ENCODE measurements at places on chromosomes 13 and 19. TPM values are rescaled to one million over a fixed set of nuclear protein-coding genes. Genes with fewer than 3 reads are reported as not detected.

F2RL3 gene
- total RNA-seq = 0.27 TPM

DNA sequence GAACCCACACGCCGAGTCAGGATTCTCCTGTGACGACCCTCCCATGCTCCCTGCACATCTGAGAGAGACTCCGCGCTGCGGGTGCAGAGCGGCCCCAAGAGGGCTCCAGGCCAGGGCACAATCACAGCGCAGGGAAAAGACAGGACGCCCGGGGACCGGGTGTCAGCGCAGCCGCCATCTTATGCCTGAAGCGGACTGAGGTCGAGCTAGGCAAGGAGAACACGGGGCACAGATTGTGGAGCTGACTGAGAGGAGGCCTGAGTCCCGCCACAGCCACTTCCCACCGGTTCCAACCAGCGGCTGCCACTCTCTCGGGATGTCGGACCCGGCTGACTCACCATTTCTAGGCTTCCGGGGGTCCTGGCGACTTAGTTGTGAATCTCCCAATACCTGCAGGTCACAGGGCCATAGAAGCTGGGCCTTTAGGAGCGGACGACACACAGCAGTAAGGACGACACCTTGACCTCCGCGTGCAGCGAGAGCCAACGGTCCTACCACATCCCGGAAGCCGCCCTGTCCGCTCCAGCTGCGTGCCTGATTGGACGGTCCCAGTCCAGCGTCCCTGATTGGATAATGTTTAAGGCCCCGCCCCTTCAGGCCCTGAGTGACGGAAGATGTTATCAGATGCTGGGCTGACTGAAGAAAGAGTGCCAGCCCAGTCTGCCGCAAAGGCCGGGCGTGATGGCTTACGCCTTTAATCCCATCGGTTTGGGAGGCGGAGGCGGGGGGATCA, at the start of gene ZNF728:
ZNF728 (minus strand) TSS at position 487 of the 733 bp plus-strand sequence; CDS start at position 341, 146 bp downstream.
- DNase-seq = peak; percentile 84

DNA sequence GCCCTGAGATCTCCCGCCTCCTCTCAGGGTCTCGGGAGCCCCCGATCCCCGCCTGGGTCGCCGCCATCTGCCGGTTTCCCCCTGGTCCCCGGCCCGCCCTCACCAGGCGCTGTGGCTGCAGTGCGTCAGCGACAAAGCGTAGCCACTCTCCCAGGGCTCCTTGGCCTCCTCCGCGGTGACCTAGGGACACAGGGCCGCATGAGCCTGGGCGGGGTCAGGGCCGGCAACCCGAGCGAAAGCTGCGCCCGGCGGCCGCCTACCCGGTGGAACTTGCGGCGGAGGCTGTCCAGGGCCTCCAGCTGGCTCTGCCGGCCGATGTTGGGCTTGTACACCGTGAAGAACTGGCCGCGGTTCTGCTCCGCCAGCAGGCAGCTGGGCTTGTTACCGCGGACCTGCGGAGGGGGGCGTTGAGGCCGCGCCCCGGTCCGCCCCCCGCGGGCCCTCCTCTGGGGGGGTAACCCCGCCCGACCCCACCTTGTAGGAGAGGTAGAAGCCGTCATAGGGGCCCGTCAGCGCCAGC, 5.3 kb downstream of the GPX4 start:
- no peak for DNase-seq

DNA sequence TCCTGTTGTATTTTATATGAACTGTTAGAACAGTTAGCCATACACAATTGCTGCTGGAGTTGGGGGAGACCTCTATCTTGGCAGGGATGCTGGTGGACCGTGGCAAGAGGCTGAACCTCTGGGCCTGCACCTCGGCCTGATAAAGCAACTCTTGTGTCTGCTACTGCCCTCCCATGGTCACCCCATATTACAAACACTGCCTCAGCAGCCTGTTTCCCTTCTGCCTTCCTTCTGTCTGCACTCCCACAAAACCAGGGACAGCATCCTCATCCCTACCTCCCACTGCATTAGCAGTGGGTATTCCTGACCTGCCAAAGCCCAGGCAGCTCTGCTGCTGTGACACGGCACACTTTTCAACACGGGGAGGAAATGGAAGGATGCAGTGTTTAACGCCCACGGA, 456.4 kb downstream of the FGF14 start:
- DNase-seq = no peak

FCHO1 gene
- total RNA-seq = 0.24 TPM

OR10H1 gene
- not detected for total RNA-seq

GRCh38 chr19:30401956-30402355, 29.8 kb downstream of the ZNF536 start:
- DNase-seq = no peak

ZNF69 gene
- total RNA-seq = 3.6 TPM

CARD8 gene
- 34.5 TPM for total RNA-seq

GRCh38 chr13:27112006-27112405, 59.6 kb downstream of the USP12 start:
- DNase-seq = no peak

DNA sequence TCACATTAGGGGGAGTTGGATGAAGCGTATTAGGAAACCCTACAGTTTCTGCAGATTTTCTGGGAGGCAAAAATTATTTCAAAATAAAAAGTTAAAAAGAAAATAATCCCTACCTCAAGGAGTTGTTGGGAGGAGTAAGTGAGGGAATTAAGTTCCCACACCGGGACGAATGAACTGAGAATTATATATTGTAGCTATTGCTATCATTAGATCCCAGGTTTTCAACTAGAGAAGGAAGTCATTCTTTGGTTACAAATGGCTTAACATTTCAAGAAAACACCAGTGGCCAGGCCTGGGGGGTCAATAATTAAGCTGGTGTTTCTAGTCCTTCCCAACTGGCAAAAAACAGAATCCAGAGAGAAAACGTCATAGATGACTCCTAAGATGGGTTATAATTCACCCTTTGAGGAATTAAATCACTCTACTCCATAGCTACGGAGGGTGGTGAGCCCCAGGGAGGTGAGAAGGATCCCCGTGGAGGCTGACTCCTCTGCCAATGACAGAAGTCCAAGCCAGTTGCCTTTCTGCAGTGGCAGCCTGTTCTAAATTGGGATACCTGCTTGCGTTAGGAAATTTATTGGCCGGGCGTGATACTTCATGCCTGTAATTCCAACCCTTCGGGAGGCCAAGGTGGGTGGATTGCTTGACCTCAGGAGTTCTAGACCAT, 1.2 kb upstream of the MYDGF start:
- no peak for DNase-seq

DNA sequence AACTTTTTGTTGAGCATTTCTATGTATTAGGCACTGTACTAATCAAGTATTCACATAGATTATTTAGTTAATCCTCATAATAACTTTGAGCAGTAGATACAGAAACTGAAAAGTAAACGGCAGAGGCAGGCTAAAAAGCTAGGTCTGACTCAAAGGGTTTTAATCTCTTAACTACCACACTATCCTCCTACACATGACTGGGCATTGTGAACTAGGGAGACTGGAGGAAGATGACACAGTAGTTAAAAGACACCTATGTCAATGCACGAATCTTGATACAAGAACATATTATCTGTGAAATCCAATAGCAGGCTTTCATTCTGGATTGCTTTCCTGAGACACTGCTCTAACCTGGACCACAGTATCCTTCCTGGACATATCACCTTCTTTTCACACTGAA, 36.3 kb downstream of the MICU2 start:
- no peak for DNase-seq

DNA sequence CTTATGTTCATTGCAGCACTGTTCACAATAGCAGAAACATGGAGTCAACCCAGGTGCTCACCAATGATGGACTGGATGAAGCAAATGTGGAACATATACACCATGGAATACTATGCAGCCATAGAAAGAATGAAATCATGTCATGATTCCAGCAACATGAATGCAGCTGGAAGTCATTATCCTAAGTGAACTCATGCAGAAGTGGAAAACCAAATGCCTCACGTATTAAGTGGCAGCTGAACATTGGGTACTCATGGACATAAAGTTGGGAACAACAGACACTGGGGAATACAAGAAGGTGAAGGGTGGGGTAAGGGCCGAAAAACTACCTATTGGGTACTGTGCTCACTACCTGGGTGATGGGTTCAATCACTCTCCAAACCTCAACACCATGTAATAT, 915.9 kb downstream of the UQCRFS1 start:
- DNase-seq = no peak

NTF4 gene
- not detected for total RNA-seq

DNA sequence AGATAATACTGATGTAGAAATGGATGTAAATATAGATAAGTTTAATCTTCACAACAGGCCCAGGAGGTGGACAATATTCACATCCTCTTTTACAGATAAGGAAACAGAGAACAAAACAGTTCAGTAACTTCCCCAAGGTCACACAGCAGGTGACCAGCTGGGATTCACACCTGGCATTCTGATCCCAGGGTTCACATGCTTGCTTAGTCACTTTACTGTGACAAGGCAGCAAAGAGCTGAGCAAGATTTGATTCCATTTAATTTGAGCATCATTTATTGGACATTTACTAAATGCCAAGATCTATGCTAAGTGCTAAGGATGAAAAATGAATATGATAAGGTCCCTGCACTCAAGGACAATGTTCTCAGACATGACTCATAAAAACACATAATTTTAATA, 94.1 kb upstream of the STARD13 start:
- DNase-seq = no peak

IL11 gene
- not detected for total RNA-seq

GPC6 gene
- 2.6 TPM for total RNA-seq

DNA sequence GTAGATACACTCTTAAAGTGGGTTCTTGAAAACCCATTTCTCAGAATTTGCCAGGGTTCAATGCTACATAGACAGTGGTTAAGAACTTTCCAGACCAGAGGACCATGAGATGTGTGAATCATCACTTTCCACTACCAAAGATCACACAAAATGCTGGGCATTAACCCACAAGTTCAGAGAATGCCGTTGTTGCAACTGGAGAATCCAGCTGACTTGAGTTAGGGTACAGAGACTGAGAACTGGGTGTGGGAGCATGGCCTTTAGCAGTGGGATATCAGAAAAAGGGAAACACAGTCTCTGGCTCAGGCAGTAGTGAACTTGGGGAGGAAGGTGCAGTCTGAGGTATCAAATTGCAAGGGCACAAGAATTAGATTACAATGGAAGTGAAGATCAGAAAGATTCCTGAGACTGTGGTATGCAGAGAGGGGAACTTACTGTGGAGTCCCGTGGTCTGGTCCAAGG, 51.5 kb upstream of the WDFY2 start:
- no peak for DNase-seq

- no peak for DNase-seq
Observed at GRCh38 chr13:84029396-84029795, 147.1 kb upstream of the SLITRK1 start.

- no peak for DNase-seq
Observed at GRCh38 chr19:42083537-42083936, 7.6 kb downstream of the ZNF574 start.

FCGBP gene
- total RNA-seq = 19.5 TPM

- DNase-seq = no peak
Observed at GRCh38 chr19:4224470-4224869, 4.9 kb upstream of the EBI3 start.

- DNase-seq = no peak
Observed at GRCh38 chr13:34738254-34738992, 203.6 kb upstream of the NBEA start.

GRCh38 chr13:31116224-31116623, 45.5 kb downstream of the HSPH1 start:
- DNase-seq = no peak

DNA sequence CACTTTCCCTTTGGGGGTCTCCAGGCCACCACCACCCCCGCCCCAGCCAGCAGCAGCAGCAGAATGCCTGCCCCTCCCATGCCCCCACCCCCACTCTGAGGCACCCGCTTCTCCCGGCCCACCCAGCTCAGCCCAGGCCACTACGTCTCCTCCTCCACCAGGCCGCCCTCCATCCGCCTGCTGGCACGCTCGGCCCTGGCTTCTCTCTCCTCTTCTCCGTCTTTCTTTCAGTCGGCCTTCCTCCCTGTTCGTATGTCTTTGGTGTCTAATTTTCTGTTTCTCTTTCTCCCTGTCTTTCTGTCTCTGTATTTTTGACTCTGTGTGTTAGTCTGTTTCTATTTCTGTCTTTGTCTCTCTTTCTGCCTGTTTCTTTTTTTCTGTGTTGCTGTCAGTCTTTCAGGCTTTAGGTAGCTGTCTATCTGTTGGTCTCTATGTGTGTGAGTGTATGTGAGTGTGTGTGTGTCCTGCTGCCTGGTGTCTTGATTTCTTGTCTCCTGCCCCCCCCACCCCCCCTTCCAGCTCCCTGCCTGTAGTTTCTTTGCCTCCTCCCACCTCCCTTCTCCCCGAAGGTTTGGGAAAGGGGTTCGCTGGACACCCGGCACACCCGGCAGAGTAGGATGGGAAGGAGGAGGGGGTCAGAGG, at the start of gene LGI4:
LGI4 (minus strand) TSS at position 459 of the 642 bp plus-strand sequence; CDS start at position 80, 379 bp downstream.
- DNase-seq = peak; percentile 75

COL4A2 gene
- total RNA-seq = 126 TPM

- no peak for DNase-seq
Observed at GRCh38 chr13:21362741-21363140, 96.4 kb downstream of the ZDHHC20 start.

- no peak for DNase-seq
Observed at GRCh38 chr13:29472332-29472961, 123.0 kb downstream of the SLC7A1 start.

DNA sequence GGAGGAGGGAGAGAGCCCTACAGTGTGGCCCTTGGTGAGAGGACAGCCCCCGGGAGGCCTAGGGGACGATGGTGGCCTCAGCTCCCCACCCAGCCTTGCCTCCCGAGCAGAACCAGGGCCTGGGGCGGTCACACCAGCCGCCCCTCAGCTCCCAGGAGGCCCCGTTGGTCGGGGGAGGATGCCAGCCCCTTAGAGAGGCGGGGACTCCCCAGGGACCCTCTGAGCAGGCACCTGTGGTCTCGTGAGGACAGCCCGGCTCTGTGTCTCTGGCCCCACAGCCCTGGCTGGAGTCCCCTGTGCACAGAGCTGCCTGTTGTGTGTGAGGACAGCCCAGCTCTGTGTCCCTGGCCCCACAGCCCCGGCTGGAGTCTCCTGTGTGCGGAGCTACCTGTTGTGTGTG, 158.8 kb downstream of the KDM4B start:
- DNase-seq = no peak

GRCh38 chr13:96792188-96792587, 202.1 kb downstream of the OXGR1 start:
- DNase-seq = no peak

DNA sequence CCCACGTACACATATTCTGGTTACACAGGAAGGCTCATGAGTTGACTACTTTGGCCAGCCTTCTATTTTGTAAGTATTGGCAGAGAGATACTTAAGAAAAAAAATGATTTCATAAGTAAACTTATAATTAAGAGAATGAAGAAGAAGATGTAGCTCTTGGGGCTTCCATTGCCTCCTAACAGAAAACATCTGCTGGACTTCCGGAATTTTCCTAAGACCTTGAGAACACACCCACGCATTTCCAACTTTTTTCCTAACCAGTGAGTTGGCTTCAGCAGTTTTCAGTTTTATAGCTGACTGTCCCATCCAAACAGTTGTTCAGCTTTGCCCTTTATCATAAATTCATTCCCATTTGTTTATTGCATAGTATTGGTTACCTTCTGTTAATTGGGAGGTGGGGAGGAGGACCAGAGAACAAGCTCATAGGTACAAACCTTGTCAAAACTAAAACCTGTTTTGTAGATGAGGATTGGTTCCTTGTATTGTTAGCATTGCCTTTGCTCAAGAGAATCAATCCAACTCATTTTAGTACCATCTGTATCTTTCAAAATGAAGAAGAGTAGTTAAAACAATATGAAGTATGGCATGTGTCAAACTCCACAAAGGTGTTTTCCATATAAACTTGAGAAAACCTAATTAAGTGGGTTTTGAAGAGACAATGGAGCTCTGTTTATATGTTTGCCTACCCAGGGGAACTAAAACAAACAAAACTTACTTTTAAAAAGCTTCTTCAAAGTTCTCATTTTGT, 93.9 kb downstream of the COL4A2 start:
- DNase-seq = no peak

CRX gene
- total RNA-seq = not detected

- DNase-seq = no peak
Observed at GRCh38 chr19:19271828-19272599, 1.1 kb downstream of the TM6SF2 start.

SIGLEC9 gene
- 2.9 TPM for total RNA-seq
